ENCODE measurements at places on chromosomes 12 and 14.
A peak's percentile ranks its signal among the peaks of the same experiment; 100 is the strongest.

- no peaks in the 10 kb centered on the region for H3K36me3 ChIP-seq
- no peaks in the 10 kb centered on the region for H3K27me3 ChIP-seq
- peaks cover 13% of the 10 kb centered on the region for H3K4me1 ChIP-seq
- peak within 1 kb of the TSS; percentile 32 for H3K4me3 ChIP-seq
Measured at GRCh38 chr12:33439587-33440011, at the start of gene SYT10. SYT10 (minus strand) TSS chr12:33439819; CDS start chr12:33439522, 297 bp downstream.

DNA sequence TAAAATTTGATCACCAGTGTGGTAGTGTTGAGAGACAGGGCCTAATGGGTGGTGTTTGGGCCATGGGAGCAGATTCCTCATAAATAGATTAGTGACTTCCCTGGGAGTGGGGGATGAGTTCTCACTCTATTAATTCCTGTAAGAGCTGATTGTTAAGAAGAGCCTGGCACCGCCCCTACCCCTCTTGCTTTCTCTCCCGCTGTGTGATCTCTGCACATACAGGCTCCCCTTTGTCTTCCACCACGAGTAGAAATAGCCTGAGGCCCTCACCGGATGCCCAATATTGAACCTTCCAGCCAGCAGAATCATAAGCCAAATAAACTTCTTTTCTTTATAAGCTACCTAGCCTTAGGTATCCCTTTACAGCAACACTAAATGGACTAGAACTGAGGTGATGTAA, 31.9 kb upstream of the CAND1 start:
- H3K27me3 ChIP-seq, result no peaks in the 10 kb centered on the region
- H3K4me3 ChIP-seq, result no peak overlapping the region
- H3K27ac ChIP-seq, result no peak overlapping the region
- H3K36me3 ChIP-seq, result no peaks in the 10 kb centered on the region

DNA sequence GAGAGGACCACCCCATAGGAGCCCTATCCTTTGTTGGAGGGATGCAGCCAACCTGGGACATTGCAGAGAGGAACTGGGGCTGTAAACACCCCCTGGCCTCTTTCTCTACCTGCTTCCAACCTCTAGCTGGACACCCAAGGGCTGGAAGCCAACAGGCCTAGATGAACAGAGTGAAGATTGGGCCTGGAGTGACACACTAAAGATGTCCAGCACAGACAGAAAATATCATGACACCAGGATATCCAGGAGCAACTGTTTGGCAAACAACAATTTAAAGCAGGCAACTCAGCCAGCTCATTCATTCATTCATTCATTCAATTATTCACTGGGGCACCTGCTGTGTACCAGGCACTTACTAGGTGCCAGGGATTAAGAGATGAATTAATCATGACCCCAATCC, 125.0 kb upstream of the NCOR2 start:
- no peak for DNase-seq
- H3K36me3 ChIP-seq, result no peaks in the 10 kb centered on the region
- no peak overlapping the region for H3K4me3 ChIP-seq

- H3K4me1 ChIP-seq, result peaks cover 39% of the 10 kb centered on the region
- peak overlapping the region; percentile 84 for H3K27ac ChIP-seq
- H3K27me3 ChIP-seq, result no peaks in the 10 kb centered on the region
Measured at GRCh38 chr12:50111395-50111692, 692 bp upstream of the COX14 start.

DNA sequence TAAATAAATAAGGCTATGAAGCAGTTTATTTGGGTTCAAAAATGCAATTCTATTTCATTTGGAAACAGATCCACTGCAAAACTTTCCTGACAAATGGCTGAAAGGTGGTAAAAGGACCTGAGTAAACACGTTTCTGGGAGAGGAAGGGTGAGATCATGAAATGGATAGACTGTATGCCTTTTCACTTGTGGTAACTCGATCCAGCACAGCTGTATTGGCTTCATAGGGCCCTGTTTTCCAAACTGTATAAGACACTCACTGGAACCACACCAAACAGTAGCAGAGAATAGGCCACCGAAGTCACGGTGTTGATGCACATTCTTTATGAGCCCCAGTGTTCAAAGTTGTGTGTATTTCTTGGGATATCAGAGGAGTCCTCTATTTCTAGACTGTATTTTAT, 325.2 kb upstream of the DIO2 start:
- DNase-seq, result no peak
- no peak overlapping the region for H3K4me3 ChIP-seq
- H3K36me3 ChIP-seq, result no peaks in the 10 kb centered on the region
- no peaks in the 10 kb centered on the region for H3K27me3 ChIP-seq
- no peaks in the 10 kb centered on the region for H3K4me1 ChIP-seq

DNA sequence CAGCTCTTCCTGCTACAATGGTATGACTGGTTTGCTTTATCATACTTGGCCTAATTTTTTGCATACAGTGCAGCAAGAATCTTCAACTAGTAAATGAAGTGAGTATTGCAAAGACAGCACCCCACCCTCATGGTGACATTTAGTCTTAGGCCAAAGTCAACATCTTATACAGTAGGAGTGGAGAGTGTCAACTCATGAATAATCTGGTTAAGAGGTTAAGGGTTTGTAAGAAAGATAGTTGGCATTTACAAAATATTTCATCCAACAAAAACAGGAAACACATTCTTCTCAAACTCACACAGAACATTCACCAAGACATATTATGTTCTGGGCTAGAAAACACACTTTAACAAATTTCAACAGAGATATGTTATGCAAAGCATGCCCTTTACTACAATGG, 2.2 kb upstream of the OAS1 start:
- no peaks in the 10 kb centered on the region for H3K36me3 ChIP-seq
- H3K4me1 ChIP-seq, result peaks cover 30% of the 10 kb centered on the region
- no peak for DNase-seq
- H3K4me3 ChIP-seq, result no peak overlapping the region
- no peak overlapping the region for H3K27ac ChIP-seq

DNA sequence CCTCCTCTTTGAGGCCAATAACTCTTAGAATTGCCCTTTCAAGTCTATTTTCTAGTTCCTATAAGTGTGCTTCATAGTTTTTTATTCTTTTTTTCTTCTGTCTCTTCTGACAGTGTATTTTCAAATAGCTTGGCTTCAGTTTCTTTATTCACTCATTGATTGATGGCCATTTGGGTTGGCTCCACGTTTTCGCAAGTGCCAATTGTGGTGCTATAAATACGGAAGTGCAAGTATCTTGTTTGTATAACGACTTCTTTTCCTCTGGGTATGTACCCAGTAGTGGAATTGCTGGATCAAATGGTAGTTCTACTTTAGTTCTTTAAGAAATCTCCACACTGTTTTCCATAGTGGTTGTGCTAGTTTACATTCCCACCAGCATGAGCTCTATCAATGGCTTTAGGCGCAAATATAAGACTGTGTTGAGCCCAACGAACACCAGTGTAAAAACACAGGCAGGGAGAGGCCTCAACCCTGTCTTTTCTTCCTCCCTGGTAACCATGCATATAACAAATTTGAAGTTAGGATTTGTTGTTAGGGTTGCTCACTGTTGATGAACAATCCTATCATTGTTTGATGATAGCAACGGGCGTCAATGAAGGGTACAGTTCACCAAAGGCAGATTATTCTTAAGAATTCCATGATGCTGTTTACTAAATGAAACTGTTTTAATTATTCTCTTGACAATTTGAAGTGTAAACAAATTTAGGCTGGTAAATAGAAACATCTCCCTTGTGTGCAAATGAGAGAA, 13.3 kb upstream of the LMNTD1 start:
- H3K27ac ChIP-seq, result no peak overlapping the region
- H3K4me3 ChIP-seq, result no peak overlapping the region
- no peaks in the 10 kb centered on the region for H3K4me1 ChIP-seq
- H3K27me3 ChIP-seq, result no peaks in the 10 kb centered on the region
- no peak for DNase-seq
- H3K36me3 ChIP-seq, result no peaks in the 10 kb centered on the region

- H3K36me3 ChIP-seq, result no peaks in the 10 kb centered on the region
- peaks cover 23% of the 10 kb centered on the region for H3K4me1 ChIP-seq
- no peak overlapping the region for H3K27ac ChIP-seq
- DNase-seq, result no peak
Measured at GRCh38 chr12:57340104-57340503, 89.1 kb upstream of the STAC3 start.
